Subcutaneous preadipocyte (primary cell): ENCODE measurements at places on chromosomes 2 and 18. TPM values are rescaled to one million over a fixed set of nuclear protein-coding genes. Genes with fewer than 3 reads are reported as not detected.

FN1 gene
- total RNA-seq, result 8,592 and 13,726 TPM in 2 replicates

RBM43 gene
- total RNA-seq, result 3.7 and 4.1 TPM in 2 replicates

SCN2A gene
- under 0.01 and 0.20 TPM in 2 replicates for total RNA-seq

REEP1 gene
- total RNA-seq, result under 0.01 and 0.20 TPM in 2 replicates

ADD2 gene
- total RNA-seq, result under 0.01 and 0.20 TPM in 2 replicates

EVX2 gene
- total RNA-seq, result not detected in 2 replicates

EFHD1 gene
- total RNA-seq, result not detected in 2 replicates

MLPH gene
- 22.4 and 49.5 TPM in 2 replicates for total RNA-seq

EMX1 gene
- total RNA-seq, result not detected in 2 replicates

MTCL1 gene
- total RNA-seq, result 21.3 and 37.3 TPM in 2 replicates

ASB18 gene
- not detected in 2 replicates for total RNA-seq

SIX2 gene
- 11.4 and 11.7 TPM in 2 replicates for total RNA-seq

MEP1B gene
- not detected in 2 replicates for total RNA-seq

KCNJ13 gene
- not detected in 2 replicates for total RNA-seq

ZAP70 gene
- total RNA-seq, result not detected in 2 replicates

CCDC150 gene
- 7.3 and 11.1 TPM in 2 replicates for total RNA-seq

CYP27C1 gene
- under 0.01 TPM in 1 of 2 replicates, not detected in the other for total RNA-seq

NDC80 gene
- total RNA-seq, result 26.5 and 43.2 TPM in 2 replicates

EDAR gene
- total RNA-seq, result not detected in 2 replicates

SCN7A gene
- not detected in 2 replicates for total RNA-seq

ALKAL2 gene
- total RNA-seq, result not detected in 2 replicates

RAD51AP2 gene
- not detected in 2 replicates for total RNA-seq

MYO7B gene
- total RNA-seq, result 0.37 TPM in 1 of 2 replicates, not detected in the other

RAX gene
- not detected in 2 replicates for total RNA-seq

MAPK4 gene
- total RNA-seq, result not detected in 2 replicates

OSBPL1A gene
- 46.1 and 48.1 TPM in 2 replicates for total RNA-seq

MC5R gene
- not detected in 2 replicates for total RNA-seq

MAP3K19 gene
- not detected in 2 replicates for total RNA-seq

INSIG2 gene
- total RNA-seq, result 4.7 and 6.2 TPM in 2 replicates

SULT1C2 gene
- total RNA-seq, result under 0.01 and 0.39 TPM in 2 replicates

MROH2A gene
- total RNA-seq, result not detected in 2 replicates

MAPRE2 gene
- total RNA-seq, result 14.7 and 17.0 TPM in 2 replicates

UGT1A10 gene
- total RNA-seq, result not detected in 2 replicates

CD28 gene
- not detected in 2 replicates for total RNA-seq

REG3A gene
- total RNA-seq, result not detected in 2 replicates

C2orf66 gene
- under 0.01 TPM in 1 of 2 replicates, not detected in the other for total RNA-seq

DSC3 gene
- under 0.01 TPM in 1 of 2 replicates, not detected in the other for total RNA-seq

CROCC2 gene
- total RNA-seq, result 0.20 and 0.37 TPM in 2 replicates

RNF125 gene
- 1.8 and 2.3 TPM in 2 replicates for total RNA-seq

DPYSL5 gene
- not detected in 2 replicates for total RNA-seq

STRN gene
- 16.9 and 21.5 TPM in 2 replicates for total RNA-seq

SATB2 gene
- 10.3 and 11.1 TPM in 2 replicates for total RNA-seq

CAPN14 gene
- total RNA-seq, result under 0.01 and 0.20 TPM in 2 replicates

CCDC68 gene
- total RNA-seq, result 1.5 and 2.0 TPM in 2 replicates

CYP26B1 gene
- total RNA-seq, result 2.5 and 6.6 TPM in 2 replicates

WNT10A gene
- not detected in 2 replicates for total RNA-seq

CACNB4 gene
- 0.37 and 0.39 TPM in 2 replicates for total RNA-seq

PLB1 gene
- total RNA-seq, result 0.37 and 0.39 TPM in 2 replicates

RAB12 gene
- 36.4 and 37.9 TPM in 2 replicates for total RNA-seq

RAB27B gene
- total RNA-seq, result 8.5 and 28.7 TPM in 2 replicates

APCDD1 gene
- total RNA-seq, result 0.73 TPM in 1 of 2 replicates, not detected in the other
